ENCODE measurements at places on chromosomes 1 and 21. TPM values are rescaled to one million over a fixed set of nuclear protein-coding genes. Genes with fewer than 3 reads are reported as not detected.

GRCh38 chr1:221343607-221344006 lies 398.3 kb downstream of the DUSP10 start:
- no peak overlapping the region for H3K4me3 ChIP-seq
- H3K27me3 ChIP-seq, result no peaks in the 10 kb centered on the region
- no peaks in the 10 kb centered on the region for H3K36me3 ChIP-seq
- DNase-seq, result peak; percentile 14
- no peaks in the 10 kb centered on the region for H3K4me1 ChIP-seq
- H3K27ac ChIP-seq, result no peak overlapping the region

DNA sequence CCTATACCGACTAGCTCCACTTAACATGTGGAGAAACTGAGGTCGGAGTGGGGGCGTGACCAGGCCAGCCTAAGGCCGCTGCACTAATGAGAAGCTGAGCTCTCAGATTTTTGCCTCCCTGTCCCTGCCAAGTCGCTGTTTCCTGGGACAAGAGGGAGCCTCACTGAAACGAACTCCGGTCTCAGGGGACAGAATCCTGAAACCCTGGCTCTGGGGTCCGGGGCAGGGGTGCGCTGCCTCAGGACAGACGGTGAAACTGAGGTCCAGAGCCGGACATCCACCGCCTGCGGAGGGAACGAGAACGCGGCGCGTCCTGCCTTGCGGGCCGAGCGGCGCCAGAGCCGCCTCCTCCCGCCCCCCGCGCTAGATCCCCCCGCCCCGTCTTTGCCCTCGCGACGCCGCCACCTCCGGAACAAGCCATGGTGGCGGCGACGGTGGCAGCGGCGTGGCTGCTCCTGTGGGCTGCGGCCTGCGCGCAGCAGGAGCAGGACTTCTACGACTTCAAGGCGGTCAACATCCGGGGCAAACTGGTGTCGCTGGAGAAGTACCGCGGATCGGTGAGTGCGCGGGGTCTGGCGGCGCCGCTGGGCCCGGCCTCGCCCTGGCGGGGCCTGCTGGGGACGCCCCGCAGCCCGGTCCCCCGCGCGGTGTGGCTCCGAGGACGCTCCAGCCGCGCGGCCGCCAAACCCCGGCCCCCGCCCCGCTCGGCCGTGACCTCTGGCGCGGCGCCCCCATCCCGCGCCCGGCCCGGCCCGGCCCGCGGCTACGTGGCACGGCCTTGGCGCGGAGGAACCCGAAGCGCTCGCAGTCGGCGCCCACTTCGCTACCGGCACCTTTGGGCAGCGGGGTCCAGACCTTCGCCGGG lies at the start of gene GPX7:
Gene GPX7 (plus strand): TSS at position 381 of the 865 bp plus-strand sequence. CDS start 39 bp downstream, at position 420.
- peak within 1 kb of the TSS; percentile 91 for H3K27ac ChIP-seq
- H3K4me3 ChIP-seq, result peak within 1 kb of the TSS; percentile 56
- peaks cover 29% of the 10 kb centered on the region for H3K36me3 ChIP-seq

DNA sequence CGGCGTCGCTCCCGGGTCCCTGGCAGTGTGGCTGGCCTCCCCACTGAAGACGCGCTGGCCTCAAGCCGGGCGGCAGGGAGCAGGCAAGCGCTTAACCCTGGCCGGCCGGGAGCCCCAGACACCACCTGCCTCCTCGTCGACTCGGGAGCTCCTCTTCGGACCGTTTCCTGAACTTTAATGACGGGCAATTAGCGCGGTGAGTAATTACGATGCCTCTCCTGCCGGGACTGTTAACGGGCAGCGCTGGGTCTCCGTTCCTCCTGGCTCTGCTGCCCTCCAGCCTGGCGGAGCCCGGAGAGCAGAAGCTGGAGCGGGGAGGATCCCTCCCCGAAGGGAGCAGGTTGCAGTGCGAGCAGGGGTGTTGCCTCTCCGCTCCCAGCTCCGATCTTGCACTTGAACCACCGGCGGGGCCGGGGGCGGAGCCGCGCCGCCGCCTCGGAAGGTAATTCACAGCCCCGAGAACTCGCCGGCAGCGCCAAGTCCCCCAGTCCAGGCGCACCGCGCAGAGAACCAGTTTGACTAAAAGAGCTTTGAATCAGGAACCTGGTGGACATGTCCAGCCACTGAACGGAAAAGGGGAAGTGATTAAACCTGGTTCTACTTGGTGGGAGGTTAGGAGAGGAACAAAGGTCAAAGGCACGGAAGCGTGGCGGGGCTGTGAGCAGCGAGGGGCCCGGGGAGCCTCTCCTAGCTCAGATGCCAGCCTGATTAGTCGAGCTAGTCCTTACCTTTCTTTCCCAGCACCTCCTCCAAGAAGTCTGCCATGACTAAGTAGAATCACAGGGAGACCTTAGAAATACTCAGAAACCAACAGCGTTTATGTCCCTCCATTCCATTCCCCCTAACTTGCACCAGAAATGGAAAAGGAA lies 18.3 kb upstream of the PLEKHA6 start:
- H3K4me3 ChIP-seq, result peak overlapping the region; percentile 39
- DNase-seq, result no peak
- peaks cover 73% of the 10 kb centered on the region for H3K27me3 ChIP-seq
- no peak overlapping the region for H3K27ac ChIP-seq

Gene CORT
- 0.98 TPM for total RNA-seq

GRCh38 chr1:153598309-153599172 lies 14.4 kb downstream of the S100A16 start:
- peaks cover 8% of the 10 kb centered on the region for H3K4me1 ChIP-seq
- H3K27me3 ChIP-seq, result no peaks in the 10 kb centered on the region
- no peak overlapping the region for H3K4me3 ChIP-seq
- H3K27ac ChIP-seq, result peak overlapping the region; percentile 65
- no peaks in the 10 kb centered on the region for H3K36me3 ChIP-seq

- DNase-seq, result peak; percentile 47
- no peaks in the 10 kb centered on the region for H3K36me3 ChIP-seq
- H3K27me3 ChIP-seq, result peaks cover 4% of the 10 kb centered on the region
- no peak overlapping the region for H3K27ac ChIP-seq
- H3K4me1 ChIP-seq, result peaks cover 14% of the 10 kb centered on the region
Measured at GRCh38 chr21:45248893-45249381, 38.8 kb downstream of the POFUT2 start.

GRCh38 chr1:109914587-109915240 lies 4.1 kb downstream of the CSF1 start:
- H3K27ac ChIP-seq, result no peak overlapping the region
- H3K36me3 ChIP-seq, result peaks cover 54% of the 10 kb centered on the region
- peaks cover 45% of the 10 kb centered on the region for H3K4me1 ChIP-seq
- H3K27me3 ChIP-seq, result peaks cover 17% of the 10 kb centered on the region
- H3K4me3 ChIP-seq, result no peak overlapping the region

DNA sequence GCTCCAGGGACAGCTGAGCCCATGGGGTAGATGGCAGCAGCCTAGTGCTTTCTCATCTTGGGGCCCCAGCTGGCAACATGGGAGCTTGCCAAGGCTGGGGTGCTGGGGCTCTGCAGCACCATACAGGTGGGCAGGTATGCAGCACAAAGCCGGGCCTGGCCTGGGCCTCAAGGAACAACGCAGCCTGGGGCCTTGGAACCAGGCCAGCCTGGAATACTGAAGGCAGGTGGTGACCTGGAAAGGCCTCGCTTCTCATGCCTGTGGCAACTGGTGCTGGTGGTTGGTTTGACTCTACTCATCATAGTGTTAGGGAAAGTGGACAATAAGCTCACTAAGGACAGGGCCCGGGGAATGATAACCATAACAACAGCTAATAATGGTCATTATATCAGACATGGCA lies 27.0 kb upstream of the SDHB start:
- peak; percentile 39 for DNase-seq
- peak overlapping the region; percentile 62 for H3K27ac ChIP-seq
- H3K4me3 ChIP-seq, result no peak overlapping the region
- peaks cover 16% of the 10 kb centered on the region for H3K4me1 ChIP-seq

- no peaks in the 10 kb centered on the region for H3K36me3 ChIP-seq
- no peak overlapping the region for H3K27ac ChIP-seq
- H3K4me3 ChIP-seq, result no peak overlapping the region
- DNase-seq, result no peak
- H3K27me3 ChIP-seq, result peaks cover 91% of the 10 kb centered on the region
Measured at GRCh38 chr21:44706026-44706705, 5.2 kb downstream of the TSPEAR start.

- H3K4me3 ChIP-seq, result no peak overlapping the region
- no peaks in the 10 kb centered on the region for H3K27me3 ChIP-seq
- H3K36me3 ChIP-seq, result no peaks in the 10 kb centered on the region
- H3K4me1 ChIP-seq, result peaks cover 43% of the 10 kb centered on the region
Measured at GRCh38 chr1:230212405-230212936, 145.4 kb downstream of the GALNT2 start.

DNA sequence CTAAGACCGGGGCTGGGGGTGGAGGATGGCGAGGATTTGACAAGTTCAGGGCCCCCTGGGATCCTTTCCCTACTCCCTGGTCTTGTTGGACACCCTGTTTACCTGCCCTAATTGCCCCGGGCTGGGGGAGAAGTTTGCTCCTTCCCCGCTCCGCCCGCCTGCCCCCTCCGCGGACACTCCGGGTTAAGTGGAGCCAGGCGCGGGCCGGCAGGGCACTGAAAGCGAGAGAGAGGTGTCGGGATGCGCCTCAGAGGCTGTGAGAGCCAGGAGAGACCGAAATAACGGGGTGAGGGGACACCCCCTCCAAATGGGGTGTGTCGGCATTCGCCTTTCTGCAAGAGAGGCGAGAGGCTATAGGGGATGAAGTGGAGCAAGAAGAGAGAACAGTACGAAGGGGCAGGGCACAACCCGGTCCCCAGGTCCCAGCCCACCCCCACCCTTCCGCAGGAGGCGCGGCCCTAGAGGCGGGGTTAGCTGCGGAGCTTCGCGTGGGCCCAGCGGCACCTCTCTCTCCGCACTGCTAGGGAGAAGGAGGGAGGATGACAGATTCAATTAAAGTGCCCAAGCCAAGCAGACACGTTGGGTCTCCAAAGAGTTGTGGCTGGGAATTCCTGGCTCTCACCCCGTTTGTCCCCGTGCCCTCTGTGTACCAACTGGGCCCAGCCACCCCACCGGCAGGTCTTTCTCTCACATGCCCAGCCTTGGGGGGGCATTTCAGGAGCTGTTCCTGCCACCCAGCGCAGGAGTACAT lies 3.8 kb downstream of the EFNA3 start:
- H3K27ac ChIP-seq, result no peak overlapping the region
- H3K27me3 ChIP-seq, result peaks cover 68% of the 10 kb centered on the region
- DNase-seq, result no peak
- H3K4me1 ChIP-seq, result peaks cover 72% of the 10 kb centered on the region
- H3K36me3 ChIP-seq, result no peaks in the 10 kb centered on the region
- no peak overlapping the region for H3K4me3 ChIP-seq

DNA sequence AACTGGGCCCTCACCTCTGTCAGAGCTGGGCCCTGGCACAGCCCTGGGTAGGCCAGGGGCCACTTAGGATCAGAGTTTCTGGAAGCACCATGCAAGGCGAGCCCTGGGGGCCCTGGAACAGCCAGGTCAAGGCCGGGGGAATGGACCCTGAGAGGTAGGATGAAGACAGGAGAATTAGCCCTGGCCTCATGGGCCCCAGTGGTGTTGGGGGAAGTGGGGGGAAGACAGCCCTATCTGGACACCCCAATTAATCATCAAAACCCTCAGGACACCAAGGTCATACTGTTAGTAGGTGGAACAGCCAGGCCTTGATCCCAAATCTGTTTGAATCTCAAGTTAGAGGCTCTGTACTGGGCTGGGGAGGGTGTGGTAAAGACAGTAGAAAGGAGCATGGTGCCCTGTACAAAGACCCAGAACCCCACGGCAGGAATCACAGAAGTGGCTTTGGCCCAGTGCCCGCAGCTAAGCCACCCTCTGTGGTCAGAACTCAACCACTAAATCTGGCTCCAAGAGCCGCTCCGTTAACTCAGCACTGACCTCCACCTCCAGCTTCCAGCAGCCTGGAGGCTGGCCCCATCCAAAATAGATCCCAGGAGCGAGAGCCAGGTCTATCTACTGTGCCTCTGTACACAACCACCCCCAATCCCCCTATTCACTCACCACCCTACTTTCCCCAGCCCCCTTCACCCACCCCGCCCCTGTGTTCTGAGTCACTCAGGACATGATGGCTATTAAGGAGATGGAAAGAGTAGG lies 14.0 kb upstream of the TRIM63 start:
- H3K4me1 ChIP-seq, result peaks cover 7% of the 10 kb centered on the region
- no peaks in the 10 kb centered on the region for H3K36me3 ChIP-seq
- H3K27ac ChIP-seq, result no peak overlapping the region
- peaks cover 7% of the 10 kb centered on the region for H3K27me3 ChIP-seq

- H3K4me1 ChIP-seq, result no peaks in the 10 kb centered on the region
Measured at GRCh38 chr1:204178487-204179281, 12.5 kb upstream of the REN start.

Gene ECM1
- 2.2 TPM for total RNA-seq

DNA sequence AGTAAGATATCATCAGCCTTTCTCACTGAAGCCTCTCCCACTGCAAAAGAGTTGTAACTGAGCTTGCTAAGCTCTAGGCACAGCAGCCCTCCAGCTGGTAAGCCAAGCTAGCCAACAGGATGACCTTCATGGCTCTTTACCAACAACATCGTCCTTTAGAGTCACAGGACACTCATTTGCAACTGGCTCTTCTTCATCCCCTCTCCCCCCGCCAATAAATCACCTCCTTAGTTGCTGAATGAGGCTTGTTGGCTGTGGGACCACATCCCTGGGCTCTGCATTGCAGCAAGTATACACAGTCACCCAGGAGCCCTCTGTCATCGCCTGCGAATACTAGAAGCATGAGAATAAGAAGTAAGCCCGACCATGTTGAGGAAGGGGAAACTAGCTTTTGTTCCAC lies 16.0 kb upstream of the ZNF697 start:
- no peak for DNase-seq
- H3K36me3 ChIP-seq, result no peaks in the 10 kb centered on the region
- no peak overlapping the region for H3K4me3 ChIP-seq
- no peaks in the 10 kb centered on the region for H3K27me3 ChIP-seq
- peaks cover 6% of the 10 kb centered on the region for H3K4me1 ChIP-seq

GRCh38 chr1:168271636-168272035 lies 9.0 kb upstream of the TBX19 start:
- DNase-seq, result no peak
- H3K4me1 ChIP-seq, result no peaks in the 10 kb centered on the region
- H3K36me3 ChIP-seq, result no peaks in the 10 kb centered on the region
- no peak overlapping the region for H3K27ac ChIP-seq

Measured in muscle of leg (tissue), 16 donors.